ENCODE measurements at places on chromosomes 6 and 20.
A peak's percentile ranks its signal among the peaks of the same experiment; 100 is the strongest.

- no peak for DNase-seq
Measured at GRCh38 chr6:35064757-35065440, 76.2 kb downstream of the TCP11 start.

- DNase-seq: no peak
Measured at GRCh38 chr6:6479785-6480184, 108.7 kb upstream of the LY86 start.

DNA sequence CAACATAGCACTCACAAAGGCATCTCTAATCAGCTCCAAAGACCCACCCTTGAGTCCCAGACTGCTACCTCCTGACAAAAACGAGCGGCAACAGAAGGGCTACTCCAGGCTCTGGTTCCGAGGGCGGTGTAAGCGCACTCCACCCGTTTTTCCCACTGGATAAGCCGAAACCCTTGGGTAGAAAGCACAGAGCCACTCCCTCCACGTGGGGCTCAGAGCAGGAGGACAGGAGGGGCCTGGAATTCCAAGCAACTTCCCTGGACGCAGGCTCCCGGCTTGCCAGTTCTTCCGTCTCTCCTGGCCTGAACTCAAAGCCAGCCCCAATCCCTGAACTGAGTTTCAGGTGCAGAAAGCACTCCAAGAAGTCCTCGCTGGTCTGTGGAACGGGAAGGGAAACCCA is 7.4 kb downstream of the GMEB2 start:
- DNase-seq: no peak

DNA sequence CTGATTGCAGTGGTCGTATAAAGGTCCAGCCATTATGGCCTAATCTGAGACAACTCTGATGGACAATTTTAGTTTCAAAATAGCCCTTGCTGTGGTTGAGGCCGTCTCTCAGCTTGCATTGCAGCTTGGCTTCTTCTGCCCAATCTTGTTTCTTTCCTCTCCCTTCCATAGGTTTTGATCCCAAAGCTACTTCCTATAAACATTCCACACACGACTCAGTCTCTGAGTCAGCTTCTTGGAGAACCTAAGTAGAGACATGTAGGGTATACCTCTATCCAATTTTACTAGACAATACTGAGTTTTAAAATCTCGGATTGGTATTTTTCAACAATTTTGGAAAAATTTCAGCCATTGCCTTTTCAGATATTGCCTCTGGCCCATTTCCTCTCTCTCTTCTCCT is 13.4 kb downstream of the IYD start:
- no peak for DNase-seq

DNA sequence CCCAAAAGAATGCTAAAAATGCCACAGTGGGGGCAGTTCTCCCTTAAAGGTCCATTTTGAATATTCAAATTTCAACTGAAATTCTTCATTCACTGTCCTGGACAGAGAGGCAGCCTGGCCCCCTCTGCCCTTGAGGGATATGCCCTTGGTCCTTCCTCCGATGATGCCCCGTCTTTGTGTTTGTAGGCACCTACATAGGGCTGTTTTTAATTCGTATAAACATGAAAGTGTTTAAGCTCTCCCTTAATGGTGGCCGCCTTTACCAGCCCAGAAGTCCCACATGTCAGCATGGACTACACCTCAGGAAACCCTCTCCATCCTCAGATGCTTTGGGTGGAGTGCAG is 70.2 kb downstream of the SSR1 start:
- no peak for DNase-seq

DNA sequence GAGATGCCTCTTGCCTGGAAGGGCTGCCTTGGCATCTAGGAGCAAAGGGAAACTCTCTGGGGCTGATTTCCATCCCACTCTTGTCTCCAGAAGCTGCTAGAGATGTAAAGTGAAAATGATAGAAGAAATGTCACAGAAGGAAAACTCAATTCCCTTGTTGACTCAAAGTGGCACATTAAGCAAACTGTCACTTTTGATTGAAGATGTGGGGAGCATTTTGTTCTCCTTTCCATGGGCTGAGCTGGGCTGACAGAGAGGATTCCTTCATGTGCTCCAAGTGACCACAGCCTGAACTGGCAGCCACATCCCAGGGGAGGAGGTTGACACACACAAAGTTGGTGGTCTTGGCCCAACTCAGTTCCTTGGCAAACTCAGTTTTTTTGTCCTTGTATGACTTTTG is 9.8 kb downstream of the GPR31 start:
- DNase-seq: no peak

- no peak for DNase-seq
Measured at GRCh38 chr6:54118117-54118516, 6.9 kb downstream of the MLIP start.

- no peak for DNase-seq
Measured at GRCh38 chr6:108348655-108349349, 53.9 kb downstream of the AFG1L start.

- DNase-seq: no peak
Measured at GRCh38 chr6:42280966-42281533, 63.4 kb upstream of the MRPS10 start.

DNA sequence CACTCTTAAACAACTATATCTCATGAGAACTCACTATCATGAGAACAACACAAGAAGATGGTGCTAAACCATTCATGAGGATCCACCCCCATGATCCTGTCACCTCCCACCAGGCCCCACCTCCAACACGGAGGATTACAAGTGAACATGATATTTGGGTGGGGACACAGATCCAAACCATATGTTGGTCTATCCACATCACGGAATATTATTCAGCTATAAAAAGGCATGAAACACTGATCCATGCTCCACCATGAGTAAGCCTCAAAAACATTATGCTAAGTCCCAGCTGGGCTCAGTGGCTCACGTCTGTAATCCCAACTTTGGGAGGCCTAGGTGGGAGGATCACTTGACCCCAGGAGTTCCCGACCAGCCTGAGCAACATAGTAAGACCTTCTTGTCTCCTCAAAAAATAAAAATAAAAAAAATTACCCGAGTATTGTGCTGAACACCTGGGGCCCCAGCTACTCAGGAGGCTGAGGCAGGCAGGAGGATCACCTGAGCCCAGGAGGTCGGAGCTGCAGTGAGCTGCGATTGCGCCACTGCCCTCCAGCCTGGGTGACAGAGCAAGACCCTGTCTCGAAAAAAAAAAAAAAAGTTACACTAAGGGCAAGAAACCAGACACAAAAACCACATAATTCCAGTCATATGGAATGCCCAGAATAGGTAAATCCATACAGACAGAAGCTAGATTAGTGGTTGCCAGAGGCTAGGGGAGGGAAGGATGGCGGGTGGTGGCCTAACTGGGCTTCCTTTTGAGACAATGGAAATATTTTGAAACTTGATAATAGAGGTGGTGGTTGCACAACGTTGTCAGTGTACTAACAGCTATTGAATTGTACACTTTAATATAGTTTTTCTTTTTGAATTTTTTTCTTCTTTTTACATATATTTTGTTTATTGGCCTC is 43.1 kb downstream of the ZNF217 start:
- DNase-seq: no peak

DNA sequence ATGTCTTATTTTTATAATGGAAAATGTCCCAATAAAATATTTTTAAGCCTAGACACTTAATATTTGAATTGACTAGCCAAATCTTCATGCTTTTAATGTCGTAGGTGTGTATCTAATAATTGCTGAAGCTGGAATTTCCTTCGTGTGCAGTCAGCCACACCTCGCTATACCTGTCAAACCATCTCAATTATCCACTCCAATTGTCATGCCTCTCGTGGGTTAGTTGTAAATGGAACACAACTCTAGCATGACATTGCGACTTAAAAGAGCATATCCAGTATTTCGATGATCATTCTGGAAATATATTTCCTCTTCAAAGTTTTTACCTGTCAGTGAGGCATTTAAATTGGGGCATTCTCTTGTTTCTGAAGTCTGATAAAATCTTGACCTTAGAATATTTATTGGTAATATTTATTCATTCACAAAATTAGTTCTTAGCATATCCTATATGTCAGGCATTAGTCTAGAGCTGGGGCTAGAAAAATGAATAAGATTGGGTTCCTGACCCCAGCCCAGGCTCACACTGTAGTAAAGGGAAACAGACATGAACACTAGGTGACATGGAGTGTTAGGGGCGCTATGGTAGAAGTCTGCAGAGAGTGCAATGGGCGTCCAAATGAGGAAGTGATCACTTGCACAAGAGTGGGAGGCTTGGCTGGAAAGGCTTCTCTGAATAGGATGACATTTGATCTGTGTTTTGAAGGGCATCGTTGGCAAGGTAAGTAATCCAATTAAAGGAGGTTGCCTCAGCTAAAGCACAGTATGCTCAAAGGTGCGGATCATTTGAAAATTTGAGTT is 11.0 kb upstream of the CFAP206 start:
- DNase-seq: no peak

DNA sequence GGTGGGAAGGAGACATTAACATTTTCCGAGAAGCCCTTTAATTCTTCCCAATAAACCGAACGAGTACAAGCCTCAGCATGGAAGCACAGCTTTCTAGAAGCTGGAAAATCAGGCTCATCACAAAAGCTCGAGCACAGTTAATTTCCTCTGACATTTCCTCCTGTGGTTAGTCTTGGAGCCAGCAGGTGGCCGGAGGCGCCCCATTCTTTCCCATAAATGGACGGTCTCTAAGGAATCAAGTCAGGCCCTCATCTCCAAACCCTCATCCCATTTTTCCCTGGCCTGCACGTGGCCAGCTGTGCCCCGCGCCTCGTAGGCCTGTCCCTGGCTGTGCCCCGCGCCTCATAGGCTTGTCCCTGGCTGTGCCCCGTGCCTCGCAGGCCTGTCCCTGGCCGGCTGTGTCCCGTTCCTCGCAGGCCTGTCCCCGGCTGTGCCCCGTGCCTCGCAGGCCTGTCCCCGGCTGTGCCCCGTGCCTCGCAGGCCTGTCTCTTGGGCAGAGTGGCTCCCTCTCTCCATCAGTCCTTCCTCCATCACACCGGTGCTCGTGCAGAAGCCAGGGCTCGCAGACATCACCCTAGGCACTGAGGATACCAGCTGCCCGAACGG is 19.7 kb upstream of the NTSR1 start:
- no peak for DNase-seq

DNA sequence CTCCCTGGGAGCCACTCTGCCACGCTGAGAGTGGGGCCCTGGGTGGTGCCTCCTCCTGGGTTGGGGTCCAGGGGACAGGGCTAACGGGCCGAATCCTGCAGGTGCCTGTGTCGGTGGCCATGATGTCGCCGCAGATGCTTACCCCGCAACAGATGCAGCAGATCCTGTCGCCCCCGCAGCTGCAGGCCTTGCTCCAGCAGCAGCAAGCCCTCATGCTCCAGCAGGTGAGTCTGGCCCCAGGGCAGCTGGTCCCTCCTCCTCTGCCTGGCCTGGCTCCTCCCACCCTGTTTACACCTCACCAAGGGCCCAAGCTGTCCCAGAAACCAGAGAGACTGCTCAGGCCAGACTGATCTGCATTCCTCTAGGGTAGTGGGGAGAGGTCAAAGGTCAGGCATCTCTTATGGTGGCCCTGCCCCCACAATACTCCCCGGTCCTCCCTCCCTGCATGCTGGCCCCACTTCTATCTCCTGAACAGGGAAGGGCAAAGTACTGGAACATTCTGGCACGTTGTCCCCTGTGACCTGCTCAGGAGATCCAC is 38.6 kb downstream of the FOXP4 start:
- peak; percentile 90 for DNase-seq

DNA sequence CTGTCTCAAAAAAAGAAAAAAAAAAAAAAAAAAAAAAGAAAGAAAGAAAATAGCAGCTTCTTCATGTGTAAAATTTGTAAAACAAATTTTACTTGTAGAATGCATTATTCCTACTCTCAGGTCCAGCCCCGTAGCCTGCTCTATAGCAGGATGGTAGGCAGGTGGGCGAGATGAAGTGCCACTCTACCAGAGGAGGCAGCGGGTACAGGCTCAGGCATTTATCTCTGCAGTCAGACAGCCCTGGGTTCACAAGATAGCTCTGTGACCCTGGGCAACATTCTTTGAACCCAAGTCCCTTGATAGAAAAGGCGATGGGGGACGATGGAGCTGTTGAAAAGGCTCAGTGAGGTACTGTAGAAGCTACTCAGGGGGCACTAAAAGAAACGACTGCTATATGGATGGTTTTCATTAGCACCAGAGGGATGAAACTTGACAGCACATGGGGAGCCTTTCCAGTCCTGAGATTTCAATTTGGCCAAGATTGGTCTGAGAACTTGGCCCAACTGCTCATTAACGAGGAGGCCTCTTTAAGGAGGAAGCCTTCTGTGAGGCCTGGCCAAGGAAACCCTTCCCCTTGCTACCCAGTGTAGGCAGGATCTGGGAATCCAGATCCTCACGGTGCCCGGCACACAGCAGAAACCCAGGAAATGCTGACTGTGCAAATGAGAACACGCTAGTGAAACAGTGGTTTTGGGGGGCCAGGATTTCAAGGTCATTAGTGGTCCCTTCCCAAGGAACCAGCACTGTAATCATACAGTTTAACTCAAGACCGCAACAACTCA is 63.1 kb downstream of the MYH7B start:
- no peak for DNase-seq

DNA sequence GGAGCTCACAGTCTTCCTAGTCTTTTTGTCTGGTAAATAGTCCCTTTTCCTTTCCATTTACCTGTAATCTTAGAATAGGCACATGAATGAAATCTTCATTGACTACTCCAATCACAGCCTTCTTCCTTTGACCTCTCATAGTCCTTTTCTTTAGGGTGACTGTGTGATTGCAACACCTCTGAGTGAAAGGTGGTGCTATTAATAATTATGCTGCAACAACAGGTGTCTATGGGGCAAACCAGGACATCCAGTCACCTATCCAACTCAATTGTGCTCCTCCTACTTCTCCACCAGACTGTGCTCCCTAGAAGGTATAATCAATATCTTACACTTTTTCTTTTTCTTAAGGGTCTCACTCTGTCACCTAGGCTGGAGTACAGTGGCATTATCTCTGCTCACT is 29.4 kb downstream of the RIPOR2 start:
- no peak for DNase-seq

DNA sequence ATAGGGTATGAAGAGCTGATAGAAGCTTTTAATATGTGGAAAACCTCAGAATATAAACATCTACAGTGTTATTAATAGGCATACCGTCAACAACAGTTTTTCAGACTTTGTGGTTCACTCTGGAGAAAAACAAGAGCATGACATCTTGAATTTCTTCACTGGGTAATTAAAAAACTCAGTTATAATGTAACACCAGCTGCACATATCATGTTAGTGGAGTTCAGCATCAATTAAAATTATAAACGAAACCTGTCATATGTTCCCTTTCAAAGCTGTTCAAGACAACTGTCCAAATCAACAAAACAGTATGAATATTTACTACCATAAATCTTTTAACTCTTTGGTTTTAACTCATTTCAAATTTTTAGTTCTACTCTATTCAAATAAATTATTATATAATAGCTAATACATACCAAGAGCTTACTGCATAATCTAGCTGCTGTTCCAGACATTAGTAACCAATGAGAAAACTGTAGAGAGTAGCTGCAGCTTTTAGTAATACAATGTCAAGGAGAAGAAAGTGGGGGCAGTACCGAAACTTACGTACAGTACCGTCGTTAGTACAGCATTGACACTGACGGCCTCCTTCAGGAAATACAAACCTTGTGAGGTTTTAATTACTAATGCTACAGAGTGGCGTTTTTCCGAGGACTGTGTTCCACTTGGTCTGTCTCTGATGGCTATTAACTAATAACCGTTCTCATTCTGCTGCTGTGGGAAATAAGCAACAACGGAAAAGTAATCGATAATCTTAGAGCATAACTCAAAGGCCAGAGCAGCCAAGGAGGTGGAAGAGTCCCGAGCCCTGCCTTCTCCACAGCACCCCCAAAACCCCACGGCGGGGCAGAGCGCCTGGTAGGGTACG is 532 bp upstream of the PM20D2 start:
- DNase-seq: no peak

All from islet precursor cell (in vitro differentiated cells).